8988T (cell line): ENCODE measurements at places on chromosomes 2 and 18.

DNA sequence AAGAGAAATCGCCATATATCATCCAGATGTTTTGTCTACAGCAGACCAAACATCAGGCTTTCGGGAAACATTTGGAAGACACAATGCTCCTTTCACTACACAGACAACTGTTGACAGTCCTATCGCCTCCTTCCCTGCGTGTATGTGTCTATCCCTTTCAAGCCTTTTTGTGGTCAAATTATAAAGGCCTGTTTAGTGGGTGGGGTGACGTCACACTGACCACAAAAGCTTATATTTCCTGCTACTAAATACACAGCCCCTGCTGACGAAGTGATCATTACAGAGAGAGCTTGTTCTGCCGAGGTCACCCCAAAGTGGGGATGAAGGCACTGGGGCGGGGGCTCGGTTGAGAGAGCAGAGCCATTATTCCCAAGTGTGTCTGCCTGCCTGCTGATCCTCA lies 302.7 kb upstream of the TNP1 start:
- DNase-seq = no peak

- DNase-seq = peak; percentile 48
Measured at GRCh38 chr18:8480506-8481328, 128.5 kb upstream of the RAB12 start.

DNA sequence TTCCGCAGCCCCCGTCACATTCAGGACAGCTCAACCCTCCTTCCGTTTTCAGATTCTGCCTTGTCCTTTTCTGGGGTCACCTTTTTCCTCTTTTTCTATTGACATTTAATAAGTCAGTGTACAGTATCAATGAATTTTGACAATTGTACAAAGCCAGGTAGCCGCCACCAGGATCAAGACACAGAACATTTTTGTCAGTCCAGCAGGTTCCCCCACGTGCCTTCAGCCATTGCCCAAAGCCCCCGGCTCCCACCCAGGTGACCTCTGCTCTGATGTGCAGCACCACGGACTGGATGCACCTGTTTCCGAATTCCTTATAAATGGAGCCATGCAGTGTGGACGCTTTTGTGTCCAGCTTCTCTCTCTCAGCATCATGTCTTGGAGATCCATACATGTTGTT lies 30.0 kb downstream of the CROCC2 start:
- DNase-seq = no peak

DNA sequence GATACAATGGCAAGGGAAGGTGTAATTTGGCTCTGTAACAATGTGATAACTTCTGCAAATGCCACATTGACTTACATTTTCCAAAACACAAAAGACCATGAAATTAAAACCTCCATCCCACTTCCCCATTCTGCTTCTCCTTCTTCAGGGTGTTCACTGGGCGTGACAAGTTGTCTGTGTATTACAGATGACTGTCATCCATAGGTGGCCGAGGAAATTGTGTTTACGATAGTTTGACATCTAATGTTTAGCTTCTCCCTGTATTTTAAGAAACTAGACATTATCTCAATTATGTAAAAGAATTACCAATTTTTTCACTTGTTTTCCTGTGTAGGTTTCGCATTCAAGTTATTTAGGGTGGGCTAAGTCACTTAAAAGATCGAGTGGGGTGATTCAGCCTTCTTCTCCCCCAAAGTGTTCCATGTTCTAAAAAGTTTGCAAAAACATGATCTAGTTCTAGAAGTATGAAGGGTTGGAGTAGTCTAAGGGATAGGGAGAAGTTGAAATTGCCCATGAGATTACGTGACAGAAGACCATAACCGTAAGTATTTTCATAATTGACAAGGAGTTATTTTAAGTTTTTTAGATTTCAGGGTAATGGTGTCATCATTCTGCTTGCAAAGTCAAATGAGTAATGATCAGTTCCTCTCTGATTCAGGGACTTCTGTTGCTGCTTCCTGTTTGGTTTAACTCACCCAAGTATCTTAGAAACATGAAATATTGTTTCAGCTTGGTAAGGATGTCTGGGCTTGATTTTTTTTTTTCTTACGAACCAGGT lies 25.2 kb upstream of the CYTIP start:
- no peak for DNase-seq

GRCh38 chr2:235168174-235168979 lies 216.6 kb downstream of the SH3BP4 start:
- DNase-seq = no peak

- DNase-seq = no peak
Measured at GRCh38 chr2:120228503-120228902, 5.3 kb upstream of the TMEM185B start.

DNA sequence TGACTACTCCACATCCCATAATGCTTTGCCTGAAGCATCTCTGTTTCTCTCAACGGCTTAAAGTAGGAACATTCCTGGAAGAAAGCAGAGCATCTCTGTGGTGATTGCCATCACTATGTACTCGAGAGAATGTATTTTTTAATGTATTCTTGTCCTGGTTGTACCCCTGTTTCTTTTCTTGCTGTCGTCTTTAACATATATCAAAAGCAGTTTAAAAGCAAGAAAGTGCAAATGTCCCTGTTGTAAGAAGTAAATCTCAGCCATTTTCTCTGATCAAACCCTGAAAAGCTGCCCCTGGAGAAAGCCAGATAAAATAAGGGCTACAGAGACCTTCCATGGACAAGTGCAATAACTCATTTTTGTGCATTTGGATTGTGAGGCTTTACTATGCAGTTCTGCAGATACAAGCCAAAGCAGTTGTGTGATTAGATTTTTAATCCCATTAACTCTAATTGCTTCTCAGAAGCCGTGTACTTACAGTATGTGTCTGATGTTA lies 70.8 kb downstream of the XIRP2 start:
- no peak for DNase-seq

GRCh38 chr2:69509011-69509749 lies 71.9 kb upstream of the NFU1 start:
- DNase-seq = no peak

DNA sequence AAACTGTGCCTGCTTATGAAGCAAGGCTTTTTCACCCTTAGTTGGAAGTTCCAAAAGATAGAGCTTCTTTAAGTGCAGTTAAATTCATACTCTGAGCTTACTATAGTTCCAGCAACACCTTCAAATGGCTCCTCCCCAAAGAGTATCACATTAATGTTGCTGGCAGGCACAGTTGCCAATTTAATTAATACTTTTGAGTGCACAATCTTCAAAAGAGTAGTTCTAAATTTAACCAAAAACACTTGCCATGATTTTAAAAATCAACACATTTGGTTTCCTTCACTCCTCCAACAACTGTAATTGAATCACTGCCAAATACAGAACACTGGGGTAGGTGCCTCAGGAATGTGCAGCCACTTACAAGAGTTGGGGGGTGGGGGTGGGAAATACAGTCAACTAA lies 150.6 kb upstream of the UBE2E3 start:
- DNase-seq = no peak

GRCh38 chr2:113848758-113849415 lies 41.0 kb upstream of the ACTR3 start:
- DNase-seq = no peak

- no peak for DNase-seq
Measured at GRCh38 chr18:46412916-46413315, 244.1 kb downstream of the LOXHD1 start.

DNA sequence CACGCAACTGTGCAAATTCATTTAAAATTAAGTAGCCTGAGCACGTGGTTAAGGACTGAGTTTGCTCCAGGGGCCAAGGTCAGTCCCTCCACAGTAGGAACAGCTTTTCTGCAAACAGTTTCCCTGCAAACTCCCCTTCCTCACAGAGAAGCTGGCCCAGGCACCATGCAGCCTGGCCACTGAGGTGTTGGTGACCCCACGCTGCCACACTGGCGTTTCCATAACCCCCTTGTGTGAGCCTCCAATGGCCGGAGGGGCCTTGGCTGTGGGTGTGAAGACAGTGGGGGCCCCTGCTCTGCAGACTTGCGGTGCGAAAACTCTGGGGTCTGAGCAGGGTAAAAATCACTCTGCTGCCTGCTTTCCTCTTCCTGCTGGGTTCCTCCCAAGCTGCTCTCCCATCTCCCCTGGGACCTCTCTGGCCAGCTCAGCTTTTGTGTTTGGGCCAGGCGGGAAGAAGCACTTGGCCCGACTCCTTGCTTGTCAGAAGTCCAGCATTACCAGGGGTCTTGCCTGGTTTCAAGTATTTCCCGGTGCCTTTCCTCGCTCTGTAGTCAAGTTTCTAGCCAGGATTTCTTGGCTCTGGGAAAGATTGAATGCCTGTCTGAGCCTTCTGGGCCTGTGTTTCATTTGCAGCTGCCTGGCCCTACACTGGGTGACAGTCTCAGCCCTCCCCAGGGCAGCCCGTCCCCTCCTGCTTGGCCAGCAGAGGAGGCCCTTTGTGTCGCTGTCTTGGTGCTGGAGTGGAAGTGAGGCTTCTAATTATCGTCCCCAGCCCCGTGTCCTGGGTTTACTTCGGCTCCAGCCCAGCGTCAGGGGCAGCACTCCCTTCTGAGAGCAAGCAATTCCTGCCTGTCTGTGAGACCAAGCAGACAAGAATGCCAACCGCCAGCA lies 131.4 kb upstream of the SLC1A4 start:
- no peak for DNase-seq
